NCI-H345 (cell line): ENCODE measurements at places on chromosomes 2 and 18.

DNA sequence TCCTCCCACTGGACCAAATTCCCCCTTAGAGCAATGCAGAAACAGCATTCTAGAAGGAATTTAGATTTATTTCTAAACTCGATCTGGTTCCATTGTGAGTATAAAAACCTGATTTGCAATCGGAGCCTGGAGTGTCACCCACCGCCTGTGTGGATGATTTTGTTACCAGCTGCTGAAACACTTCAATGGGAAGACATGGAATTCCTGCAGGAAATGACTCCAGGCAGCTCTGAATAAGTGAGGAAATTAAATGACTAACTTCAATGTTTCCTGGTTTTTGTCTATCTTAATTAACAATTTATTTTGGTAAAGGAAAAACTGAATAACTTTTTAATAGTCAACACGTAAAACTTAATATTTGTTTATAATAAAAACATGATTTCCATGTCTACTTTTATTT is 19.3 kb downstream of the CTAGE1 start:
- DNase-seq = no peak

DNA sequence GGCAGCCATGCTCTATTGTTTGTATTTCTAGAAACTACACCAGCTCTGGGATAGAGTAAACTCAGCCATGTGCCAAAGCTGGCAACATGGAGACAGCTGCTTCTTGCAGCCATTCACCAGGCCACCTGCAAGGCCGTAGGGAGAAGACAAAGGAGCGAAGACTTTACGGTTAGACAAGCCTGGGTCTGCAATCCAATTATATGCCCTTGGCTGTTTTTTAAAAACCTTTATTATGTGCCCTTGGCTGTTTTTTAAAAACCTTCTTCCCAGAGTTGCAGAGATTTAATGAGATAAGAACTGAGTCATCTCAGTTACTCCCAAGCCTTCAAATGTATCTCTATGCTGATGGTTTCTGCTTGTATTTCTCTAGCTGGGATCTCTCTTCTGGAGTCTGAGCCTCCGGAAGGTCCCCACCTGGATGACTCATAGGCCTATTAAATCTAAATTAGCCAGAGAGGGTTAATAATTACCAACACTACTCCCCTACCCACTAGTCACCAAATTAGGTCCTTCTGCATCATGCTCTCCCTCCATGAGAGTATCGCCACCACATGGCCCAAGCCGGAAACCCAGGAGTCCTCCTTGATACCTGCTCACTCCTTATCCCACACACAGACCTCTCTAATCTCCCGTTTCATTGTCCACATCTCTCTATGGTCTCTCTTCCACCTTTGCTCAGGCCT is 17.5 kb upstream of the DPP4 start:
- no peak for DNase-seq

- no peak for DNase-seq
These were observed 39.1 kb downstream of the STK17B start for GRCh38 chr2:196131949-196132925.

- peak; percentile 54 for DNase-seq
These were observed 26.8 kb downstream of the MAL start for GRCh38 chr2:95052307-95052706.

GRCh38 chr18:49022311-49023161 is 71.8 kb upstream of the SMAD7 start:
- DNase-seq = no peak

GRCh38 chr2:69102041-69102593 is 89.1 kb downstream of the ANTXR1 start:
- DNase-seq = no peak

DNA sequence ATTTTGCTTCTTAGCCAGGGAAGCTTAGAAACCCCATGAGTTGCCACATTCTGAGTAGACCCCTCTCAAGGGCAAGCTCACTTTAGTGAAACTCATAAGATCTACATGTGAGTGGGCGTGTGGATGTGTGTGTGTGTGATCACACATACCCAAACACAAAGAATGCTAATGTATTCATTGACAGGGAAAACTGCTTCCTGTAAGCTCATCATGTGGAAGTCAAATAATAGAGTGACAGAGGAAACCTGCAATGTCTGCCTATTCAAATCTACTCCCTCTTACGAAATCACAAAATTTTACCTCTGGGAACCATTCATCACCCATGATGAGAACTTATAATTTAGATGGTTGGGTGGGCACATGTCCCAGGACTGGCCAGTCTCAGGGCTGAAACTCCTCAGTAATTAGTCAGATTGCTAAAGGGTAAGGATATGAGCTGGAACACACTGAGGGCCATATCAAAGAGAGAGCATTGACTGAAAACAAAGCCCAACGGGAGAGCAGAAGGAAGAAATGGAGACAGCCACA is 94.5 kb upstream of the CCDC150 start:
- DNase-seq = no peak

DNA sequence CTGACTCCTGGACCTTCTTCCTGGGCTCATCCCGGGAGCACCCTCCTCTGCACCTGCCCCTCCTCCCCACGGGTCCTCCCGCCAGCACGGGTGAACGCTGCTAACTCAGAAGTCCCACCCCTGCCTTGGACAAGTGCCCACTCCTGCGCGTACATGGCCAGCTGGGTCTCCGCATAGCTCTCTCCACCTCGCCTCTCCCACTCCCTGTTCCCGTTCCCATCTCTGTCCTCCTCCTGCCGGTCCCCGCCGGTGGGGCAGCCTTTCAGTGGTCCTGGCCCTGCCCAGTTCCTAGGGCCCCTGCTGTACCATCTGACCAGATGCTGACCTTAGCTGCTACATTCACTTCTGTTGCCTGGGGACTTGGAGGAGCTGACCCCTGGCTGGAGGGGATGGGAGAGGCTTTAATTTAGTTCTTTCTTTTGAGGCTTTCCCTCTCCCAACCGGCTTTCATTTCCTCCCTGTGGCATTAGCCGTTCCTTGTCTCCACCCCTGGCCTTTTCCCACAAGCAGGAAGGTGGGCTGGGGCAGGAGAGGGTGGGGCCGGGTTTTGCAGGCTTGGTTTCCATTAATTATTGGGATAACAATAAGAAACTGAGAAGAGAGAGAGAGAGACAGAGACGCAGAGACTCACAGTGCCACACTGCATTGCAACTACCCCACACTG is 136.1 kb downstream of the SH3BP4 start:
- DNase-seq = no peak

DNA sequence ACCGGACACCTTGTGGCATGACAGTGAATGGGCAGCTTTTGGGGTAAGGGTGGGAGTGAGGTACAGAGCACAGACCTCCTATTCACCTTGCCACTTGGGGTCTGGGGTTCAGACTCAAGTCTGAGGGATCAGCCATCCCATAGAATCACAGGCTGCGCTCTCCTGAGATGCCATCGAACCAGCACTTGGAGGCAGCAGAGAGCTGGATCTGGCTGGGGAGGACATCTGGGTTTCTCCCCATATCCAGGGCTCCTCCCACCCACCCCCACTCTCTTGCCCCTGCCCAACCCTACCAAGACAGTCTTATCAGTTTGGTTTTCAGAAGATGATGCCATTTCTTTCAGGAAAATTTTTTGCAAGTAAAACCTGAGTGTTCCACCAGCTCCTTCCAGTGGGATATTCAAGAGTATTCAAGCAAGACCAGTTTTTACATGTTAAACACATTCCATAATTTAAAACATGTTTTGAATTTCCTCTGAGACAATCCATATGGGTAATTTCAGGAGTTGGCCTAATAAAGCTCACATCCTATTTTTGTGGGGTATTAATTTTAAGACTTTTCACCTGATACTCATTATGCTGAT is 29.2 kb upstream of the TEX44 start:
- peak; percentile 65 for DNase-seq

GRCh38 chr2:120174963-120175581 is 48.1 kb downstream of the TMEM185B start:
- peak; percentile 53 for DNase-seq

DNA sequence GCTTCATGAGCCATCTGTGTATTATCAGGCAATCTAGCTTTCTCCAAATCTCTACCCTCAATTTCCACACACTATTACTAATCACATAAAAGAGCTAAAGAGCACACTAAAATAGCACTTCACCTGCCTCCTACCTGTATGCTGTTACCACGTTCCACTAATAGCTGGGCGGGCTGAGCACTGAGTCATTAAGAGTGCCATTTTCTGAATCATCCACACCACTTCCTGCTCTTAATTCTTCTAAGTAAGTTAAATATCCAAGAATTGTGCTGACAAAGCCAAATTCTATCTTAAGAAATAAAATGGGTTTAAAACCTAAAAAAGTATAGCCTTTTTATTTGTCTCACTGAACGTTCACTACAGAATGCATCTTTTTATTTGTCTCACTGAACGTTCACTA is 35.7 kb downstream of the NOL10 start:
- no peak for DNase-seq

DNA sequence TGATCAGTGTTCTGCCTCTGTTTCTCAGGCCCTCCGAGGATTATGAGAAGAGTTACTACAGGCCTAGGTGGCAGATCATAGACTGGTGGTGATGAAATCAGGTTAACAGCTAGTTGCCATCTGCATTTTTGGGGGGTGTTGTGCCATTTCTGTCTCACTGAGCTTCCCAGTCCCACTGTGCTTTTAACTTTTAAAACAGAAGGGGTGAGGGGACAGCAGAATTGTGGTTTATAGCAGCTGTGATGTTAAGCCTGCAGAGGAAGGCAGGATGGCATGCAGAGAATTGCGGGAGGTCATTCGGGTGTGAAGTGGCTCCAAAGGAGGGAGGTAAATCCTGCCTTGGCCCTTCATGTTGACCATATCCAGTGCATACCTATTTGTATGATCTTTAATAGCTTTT is 5.0 kb downstream of the CAB39 start:
- no peak for DNase-seq

- peak; percentile 47 for DNase-seq
These were observed 331.0 kb downstream of the MYCN start for GRCh38 chr2:16271231-16271896.

GRCh38 chr2:67322353-67323001 is 74.7 kb upstream of the ETAA1 start:
- DNase-seq = peak; percentile 55

GRCh38 chr2:156199588-156199987 is 132.9 kb downstream of the NR4A2 start:
- DNase-seq = no peak

DNA sequence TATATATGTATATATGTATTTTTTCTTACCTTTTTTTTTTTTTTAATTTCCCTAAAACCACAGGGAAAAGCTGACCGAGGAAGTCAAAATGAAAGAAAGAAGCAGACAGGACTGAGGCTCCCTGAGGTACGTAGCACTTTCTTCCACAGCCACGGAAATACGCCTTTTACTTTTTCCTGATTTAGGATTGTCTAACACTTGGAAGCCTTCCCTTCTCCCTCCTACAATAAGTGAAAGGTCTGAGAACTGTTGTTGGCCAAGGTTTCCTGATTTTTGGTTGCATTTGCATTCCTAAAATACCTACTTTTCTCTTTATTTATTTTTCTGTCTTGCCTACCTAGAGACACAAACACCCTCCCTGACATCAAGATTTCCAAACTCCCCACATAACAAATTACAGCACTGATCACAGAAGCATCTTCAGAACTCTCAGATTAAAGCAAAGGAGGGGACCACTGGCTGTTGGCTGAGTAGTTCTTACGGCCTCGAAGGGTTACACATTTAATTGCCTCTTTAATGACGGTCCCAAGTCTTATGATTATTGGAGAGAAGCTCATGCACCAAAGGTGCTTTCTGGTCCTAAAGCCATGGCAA is 778.5 kb upstream of the FANCL start:
- no peak for DNase-seq

- no peak for DNase-seq
These were observed 68.3 kb downstream of the TNS1 start for GRCh38 chr2:217934321-217935131.

DNA sequence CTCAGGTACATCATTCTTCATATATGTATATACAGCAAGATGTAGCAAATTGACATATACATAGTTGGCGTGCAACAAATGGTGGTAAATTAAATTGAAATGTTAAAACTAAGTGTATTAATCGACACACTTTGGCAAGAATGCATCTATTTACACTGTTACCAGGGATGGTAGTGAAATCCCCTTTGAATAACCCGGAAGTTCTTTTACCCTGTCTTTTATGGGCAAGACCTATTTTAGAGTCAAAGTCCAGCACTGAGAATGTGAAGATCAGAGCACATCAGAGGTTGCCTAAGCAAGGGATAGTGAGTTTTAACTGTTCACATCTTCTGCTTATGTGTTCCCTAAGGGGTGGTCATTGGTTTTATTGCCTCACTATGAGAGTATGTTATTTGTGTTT is 7.6 kb upstream of the TMEFF2 start:
- DNase-seq = no peak

DNA sequence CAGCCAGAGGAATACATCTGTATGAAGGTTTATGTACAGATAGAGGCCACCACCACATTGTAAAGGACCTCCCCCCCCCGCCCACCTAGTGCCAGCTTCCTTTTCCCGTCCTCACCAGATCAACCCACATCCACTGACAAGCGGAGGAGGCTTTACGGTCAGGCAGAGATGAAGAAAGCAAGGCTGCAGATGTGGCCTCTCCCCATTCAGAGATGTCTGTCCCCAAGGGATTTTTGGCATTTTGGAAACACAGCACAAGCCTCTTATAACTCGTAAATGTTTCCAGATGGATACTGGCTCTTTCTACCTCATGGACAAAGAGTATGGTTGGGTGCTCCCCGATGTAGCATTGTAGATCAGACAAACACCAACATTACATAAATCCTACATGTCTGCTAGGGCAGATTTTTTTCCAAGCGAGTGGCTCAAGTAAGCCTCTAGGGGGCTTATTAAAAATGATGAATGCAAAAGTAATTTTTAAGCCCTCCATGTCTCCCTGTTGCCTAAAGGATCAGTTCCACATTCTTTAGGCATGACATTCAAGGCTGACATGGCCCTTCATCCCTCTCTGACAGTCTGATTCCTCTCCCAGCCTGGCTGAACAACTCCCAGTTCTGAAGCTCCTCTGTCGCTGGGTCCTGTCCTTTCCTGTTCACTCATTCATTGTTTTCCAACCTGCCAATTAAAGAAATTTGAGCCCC is 11.7 kb downstream of the VIT start:
- no peak for DNase-seq

GRCh38 chr2:23445450-23445868 is 60.5 kb downstream of the KLHL29 start:
- DNase-seq = no peak

- DNase-seq = no peak
These were observed 44.5 kb upstream of the DAPL1 start for GRCh38 chr2:158750458-158751125.

DNA sequence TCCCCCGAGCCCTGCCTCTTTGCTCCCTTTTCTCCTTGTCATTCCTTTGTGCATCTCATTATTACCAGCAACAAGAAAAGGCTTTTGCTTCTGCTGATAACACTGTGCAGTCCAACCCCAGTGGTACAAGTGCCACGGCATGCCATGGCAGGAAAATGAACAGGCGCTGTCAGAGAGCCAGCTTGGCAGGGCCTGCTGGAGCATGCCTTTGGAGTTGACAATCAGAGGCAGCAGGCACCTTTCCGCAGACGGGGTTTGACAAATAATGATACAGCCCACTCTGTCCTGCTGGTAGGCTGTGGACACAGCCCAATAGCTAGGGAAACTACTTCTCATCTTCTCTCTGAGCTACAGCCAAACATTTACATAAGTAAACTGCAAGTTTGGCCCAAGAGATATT is 243.9 kb upstream of the LRRTM1 start:
- peak; percentile 49 for DNase-seq

- DNase-seq = no peak
These were observed 599.3 kb upstream of the ZEB2 start for GRCh38 chr2:145119225-145119624.
